ENCODE measurements at places on chromosomes 11 and 22.

DNA sequence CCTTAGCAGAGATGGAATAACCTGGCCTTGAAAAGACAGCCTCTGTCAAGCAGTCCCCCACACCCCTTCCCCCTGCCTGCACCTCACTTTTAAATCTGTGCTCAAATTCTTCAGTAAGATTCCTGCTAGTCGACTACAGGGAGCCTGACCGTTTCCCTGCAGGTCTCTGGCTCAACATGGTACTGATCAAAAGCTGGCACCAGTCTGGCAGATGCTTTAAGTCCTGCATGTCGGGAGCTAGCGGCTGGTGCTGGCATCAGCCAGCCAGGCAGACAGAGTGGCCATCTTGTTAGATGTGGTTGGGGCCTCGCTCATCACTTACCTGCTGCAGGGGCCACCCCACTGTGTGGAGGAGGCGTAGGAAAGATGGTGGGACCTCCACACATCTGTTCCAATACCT, 204.4 kb upstream of the SORL1-AS1 start:
- DNase-seq, result no peak
- no peak overlapping the region for H3K4me3 ChIP-seq
- H3K27ac ChIP-seq, result no peak overlapping the region
- no peaks in the 10 kb centered on the region for H3K36me3 ChIP-seq
- no peaks in the 10 kb centered on the region for H3K27me3 ChIP-seq

GRCh38 chr11:110475671-110476070, 45.9 kb downstream of the FDX1 start:
- DNase-seq, result no peak
- H3K27me3 ChIP-seq, result no peaks in the 10 kb centered on the region
- H3K4me1 ChIP-seq, result no peaks in the 10 kb centered on the region
- H3K4me3 ChIP-seq, result no peak overlapping the region
- H3K27ac ChIP-seq, result no peak overlapping the region

- H3K27me3 ChIP-seq, result no peaks in the 10 kb centered on the region
- H3K36me3 ChIP-seq, result no peaks in the 10 kb centered on the region
- DNase-seq, result no peak
- no peaks in the 10 kb centered on the region for H3K4me1 ChIP-seq
- no peak overlapping the region for H3K4me3 ChIP-seq
Measured at GRCh38 chr11:25961539-25961938, 370.4 kb upstream of the ANO3 start.

DNA sequence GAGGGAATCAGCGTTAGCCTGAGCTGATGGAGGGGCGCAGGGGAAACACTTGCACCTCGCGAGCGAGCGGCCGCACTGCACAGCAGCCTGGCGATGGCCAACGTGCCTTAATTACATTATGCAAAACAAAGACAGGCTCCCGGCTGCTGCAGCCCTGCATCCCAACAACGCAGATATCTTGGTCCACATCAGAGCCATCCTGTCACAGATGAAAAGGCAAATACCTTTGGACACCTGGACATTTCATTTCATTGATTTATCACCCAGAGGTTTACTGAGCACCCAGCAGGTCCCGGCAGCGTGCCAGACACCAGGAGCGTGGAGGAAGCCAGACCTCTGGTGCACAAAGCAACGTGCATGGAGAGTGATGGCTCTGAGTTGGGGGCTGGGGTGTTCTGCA, 843.0 kb downstream of the TBC1D22A start:
- H3K27ac ChIP-seq, result no peak overlapping the region
- no peaks in the 10 kb centered on the region for H3K36me3 ChIP-seq
- H3K27me3 ChIP-seq, result no peaks in the 10 kb centered on the region
- H3K4me1 ChIP-seq, result no peaks in the 10 kb centered on the region

GRCh38 chr11:106384429-106384828, 307.0 kb downstream of the AASDHPPT start:
- peaks cover 20% of the 10 kb centered on the region for H3K4me1 ChIP-seq
- no peak overlapping the region for H3K4me3 ChIP-seq
- H3K27me3 ChIP-seq, result no peaks in the 10 kb centered on the region
- no peak for DNase-seq
- H3K27ac ChIP-seq, result no peak overlapping the region
